ENCODE measurements at places on chromosomes 4 and X.

DNA sequence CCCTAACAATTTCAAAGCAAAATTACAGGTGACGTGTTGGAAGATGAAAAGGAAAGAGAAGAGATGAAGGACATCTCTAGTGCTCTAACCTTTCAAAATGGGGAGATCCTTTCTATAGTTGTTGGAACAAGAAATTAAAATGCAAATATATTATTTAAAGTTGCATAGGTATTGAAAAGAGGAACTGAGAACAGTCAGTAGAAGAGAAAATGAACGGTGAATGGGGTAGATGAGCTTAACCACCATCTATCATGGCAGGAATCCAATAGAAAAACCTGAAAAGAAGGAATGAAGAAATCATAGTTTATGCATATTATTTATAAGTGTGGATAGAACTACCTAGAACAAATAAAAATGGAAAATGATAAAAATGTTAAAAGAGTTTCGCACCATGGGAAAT lies 42.0 kb downstream of the ANXA5 start:
- DNase-seq: no peak

DNA sequence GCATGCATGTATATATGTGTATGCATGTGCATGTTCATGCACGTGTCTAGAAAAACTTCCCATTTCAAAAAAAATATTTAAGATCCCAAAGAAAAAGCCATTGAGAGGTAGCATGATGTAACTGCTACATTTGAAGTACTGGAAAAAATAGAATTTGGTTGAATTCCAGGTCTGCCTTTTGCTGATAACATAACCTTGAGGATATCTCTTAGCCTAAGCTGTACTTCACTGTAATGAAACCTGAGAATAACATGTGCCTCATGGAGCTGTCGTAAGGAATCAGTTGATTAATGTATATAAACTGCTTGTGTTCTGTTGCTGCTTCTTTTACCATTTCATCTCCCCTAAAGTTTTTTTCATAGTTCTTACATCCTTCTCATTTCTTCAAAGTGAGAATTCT lies 351.8 kb downstream of the GRIA2 start:
- DNase-seq: no peak

DNA sequence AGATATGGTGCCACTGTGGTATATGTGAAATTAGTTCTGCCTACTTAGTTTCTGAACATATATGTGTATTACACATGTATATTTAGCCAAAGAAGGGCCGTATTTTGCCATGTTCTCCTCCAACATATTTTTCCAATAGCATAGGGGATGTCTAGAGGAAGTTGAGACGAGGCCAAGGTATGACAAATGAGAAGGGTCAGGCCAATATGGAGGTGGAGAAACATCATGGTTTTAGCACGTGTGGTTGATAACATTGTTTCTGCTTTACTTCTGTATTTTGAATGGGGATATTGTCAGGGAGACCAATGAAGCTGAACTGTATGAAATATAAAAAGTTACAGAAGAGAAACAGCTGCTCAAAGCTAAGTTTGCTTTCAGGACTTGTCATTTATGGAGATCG lies 246.7 kb upstream of the TLL1 start:
- DNase-seq: no peak

DNA sequence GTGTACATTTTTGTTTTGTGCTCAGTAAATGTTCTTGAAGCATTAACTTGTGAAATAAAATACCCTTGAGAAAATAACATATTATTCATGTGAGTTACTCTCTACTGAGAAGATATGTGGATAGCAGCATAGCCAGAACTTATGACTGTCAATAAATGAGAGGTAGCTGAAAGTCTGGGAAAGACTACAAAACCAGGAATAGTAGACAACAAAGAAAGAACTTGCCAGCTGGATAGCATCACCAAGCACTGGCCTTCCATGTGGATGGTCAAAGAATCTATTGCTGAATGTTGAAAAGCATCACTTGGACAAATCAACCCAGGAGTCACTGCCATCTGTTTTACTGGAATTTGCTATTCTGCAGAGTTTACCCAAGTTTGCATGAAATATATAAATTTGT lies 650.0 kb upstream of the HTR2C start:
- DNase-seq: no peak

- no peak for DNase-seq
Measured at GRCh38 chr4:188031751-188032150, 36.2 kb downstream of the ZFP42 start.

GRCh38 chrX:39900777-39901170 lies 197.0 kb downstream of the BCOR start:
- no peak for DNase-seq

Data from 8988T (cell line).